ENCODE measurements at places on chromosomes 6 and 20.

DNA sequence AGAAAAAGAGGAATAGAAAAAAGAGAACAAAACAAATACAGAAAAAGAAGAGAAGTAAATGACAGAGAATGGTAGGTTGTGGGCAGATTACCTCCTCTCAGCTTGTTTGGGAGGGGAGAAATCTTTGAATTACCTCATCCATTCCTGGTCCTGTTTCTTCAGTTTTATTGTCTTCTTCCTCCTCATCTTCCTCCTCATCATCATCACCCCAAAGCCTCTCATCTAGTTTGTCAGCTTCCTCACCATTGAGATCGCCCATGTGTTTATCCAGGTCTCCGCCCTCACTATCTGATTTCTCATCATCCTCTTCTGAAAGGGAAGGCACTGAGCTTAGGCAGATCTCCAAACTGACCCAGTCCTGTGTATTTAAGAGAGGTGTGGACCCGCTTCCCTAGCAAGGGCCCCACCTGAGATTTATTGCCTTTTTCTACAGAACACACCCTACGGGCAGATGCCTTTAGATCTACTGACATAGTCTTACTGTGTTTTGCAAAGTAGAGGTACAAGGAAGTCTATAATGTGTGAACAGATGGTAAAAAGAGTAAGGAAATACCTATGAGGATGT, 24.2 kb upstream of the LYRM2 start:
- no peak for DNase-seq
- H3K4me1 ChIP-seq, result no peaks in the 10 kb centered on the region

DNA sequence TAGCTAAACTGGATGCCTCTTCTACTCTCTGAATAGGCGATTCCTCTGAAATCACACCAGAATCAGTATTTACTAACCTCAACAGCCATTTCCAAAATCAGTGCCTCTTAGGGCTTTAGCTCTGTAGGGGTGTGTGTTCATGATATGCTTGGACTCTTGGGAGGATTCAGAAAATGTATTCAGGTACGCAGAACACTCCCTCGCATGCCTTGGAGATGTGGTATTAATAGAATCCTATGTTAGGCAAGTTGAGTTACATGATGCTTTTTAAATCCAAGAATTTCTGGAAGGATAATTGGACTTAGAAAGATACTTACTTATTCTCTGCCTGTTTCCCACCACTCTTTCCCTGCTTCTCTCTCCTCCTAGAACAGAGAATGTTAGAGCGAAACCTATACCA, 31.8 kb upstream of the PBOV1 start:
- H3K27me3 ChIP-seq, result no peaks in the 10 kb centered on the region
- DNase-seq, result no peak
- no peak overlapping the region for H3K4me3 ChIP-seq
- no peaks in the 10 kb centered on the region for H3K4me1 ChIP-seq

DNA sequence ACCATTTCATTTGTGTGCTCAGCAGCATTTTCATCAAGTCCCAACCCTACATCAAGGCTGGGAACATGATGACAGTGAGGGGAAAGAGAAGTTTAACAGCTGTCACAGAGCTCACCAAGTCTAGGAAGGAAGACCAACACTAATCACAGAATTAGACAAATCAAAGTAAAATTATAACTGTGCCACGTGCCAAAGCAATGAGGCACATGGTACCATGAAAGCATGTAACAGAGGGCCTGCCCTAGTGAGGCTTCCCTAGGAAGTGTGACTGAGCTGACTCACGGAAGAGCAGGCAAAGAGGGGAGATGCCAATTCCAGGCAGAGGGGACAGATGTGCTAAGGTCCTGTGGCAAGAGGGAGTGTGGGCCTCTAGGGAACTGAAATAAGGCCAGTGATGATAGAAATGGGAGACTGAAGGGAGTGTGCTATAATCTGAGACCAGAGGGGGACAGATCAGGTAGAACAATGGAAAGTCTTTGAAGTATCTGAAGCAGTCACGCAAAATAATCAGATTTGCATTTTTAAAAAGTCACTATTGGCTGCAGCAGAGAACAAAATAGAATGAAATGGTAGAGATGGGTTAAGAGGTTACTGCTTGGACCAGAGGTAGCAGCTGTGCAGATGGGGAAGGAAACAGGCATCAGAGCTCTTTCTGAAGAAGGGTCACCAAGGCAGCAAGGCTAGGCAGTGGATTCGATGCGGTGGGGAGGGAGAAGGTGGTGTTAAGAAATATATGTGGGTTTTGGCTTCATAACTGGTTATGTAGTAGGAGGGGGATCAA, 86.8 kb downstream of the GPR6 start:
- H3K4me3 ChIP-seq, result no peak overlapping the region
- no peak overlapping the region for H3K27ac ChIP-seq
- no peaks in the 10 kb centered on the region for H3K36me3 ChIP-seq
- no peaks in the 10 kb centered on the region for H3K4me1 ChIP-seq

DNA sequence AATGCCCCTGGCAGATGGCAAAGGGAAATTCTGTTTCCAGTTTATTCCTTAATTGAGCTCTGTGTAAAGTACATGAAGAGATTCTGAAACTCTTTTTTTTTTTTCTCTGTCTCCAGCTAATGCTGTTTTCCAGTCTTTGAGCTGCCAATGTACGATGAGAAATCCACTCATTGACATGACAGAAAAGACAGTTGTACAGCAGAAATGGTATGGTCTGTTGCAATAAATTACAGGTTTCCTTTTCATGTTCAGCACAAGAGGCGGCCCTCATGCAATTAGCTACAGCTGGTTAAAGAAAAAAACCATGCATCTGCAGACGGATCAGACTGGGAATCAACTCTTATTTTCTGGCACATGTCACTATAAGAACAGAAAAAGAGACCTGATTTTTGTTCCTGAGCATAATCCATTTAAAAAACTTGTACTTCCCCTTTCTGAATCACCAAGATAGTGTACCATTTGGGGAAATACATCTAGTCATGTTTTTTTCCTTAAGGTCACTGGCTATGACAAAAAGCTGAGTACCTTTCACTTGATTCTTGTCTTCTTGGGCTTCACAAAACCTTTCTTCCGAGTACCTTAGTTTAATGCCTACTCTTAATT, 289.8 kb upstream of the PREP start:
- H3K4me3 ChIP-seq, result no peak overlapping the region
- H3K4me1 ChIP-seq, result peaks cover 18% of the 10 kb centered on the region
- no peaks in the 10 kb centered on the region for H3K27me3 ChIP-seq
- H3K36me3 ChIP-seq, result no peaks in the 10 kb centered on the region
- no peak overlapping the region for H3K27ac ChIP-seq

DNA sequence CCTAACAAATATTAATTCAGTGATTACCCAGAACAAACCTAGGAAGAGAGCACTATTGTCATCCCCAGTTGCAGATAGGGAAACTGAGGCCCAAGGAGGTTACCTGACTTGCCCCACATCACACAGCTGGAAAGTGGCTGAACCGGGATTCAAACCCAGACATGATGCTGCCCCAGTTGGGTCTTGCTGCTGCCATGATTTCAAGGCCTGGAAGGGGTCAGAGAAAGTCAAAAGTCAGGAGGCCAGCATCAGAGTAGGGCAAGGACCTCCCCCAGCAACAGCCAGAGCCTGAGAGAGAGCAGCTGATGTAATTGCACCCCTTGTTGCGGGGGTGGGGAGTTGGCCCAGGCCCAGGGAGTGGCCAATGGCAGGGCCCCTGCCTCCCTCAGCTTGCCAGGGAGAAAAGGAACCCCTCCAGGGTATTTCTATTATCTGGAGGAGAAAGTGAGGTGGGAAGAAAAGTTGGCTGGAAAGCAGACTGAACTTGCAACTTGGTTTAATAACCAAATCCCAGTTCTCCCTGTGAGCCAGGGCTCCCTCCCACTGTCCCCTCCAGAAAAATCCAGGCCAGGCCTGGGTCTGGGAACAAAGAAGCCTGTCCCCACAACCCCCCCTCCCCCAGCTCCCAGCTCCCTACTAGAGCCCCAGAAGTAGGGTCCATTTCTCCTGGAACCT, 83.6 kb downstream of the MRPL14 start:
- H3K4me3 ChIP-seq, result no peak overlapping the region
- no peaks in the 10 kb centered on the region for H3K27me3 ChIP-seq
- H3K27ac ChIP-seq, result peak overlapping the region; percentile 72
